Occipital lobe (tissue), 3 donors: ENCODE measurements at places on chromosomes 5 and 9. TPM values are rescaled to one million over a fixed set of nuclear protein-coding genes. Genes with fewer than 3 reads are reported as not detected.

PCDHGA1 gene
- 4.8 TPM for total RNA-seq

CATSPER3 gene
- 1.2 TPM for total RNA-seq

PTGES gene
- total RNA-seq, result 3.3 TPM

FRMD3 gene
- 68.8 TPM for total RNA-seq

C7 gene
- 8.1 TPM for total RNA-seq

NSA2 gene
- 56.3 TPM for total RNA-seq

LIX1 gene
- total RNA-seq, result 8.3 TPM

HAND1 gene
- not detected for total RNA-seq

UBE2QL1 gene
- 46.3 TPM for total RNA-seq

SPATA31D4 gene
- not detected for total RNA-seq

LVRN gene
- total RNA-seq, result 2.8 TPM

PIP5K1B gene
- total RNA-seq, result 2.7 TPM

MAMDC2 gene
- total RNA-seq, result 3.0 TPM

WNT8A gene
- not detected for total RNA-seq

ENC1 gene
- total RNA-seq, result 1,378 TPM

SGCD gene
- 7.5 TPM for total RNA-seq

GRAMD2B gene
- total RNA-seq, result 11.2 TPM
